ENCODE measurements at places on chromosomes 1 and 21. TPM values are rescaled to one million over a fixed set of nuclear protein-coding genes. Genes with fewer than 3 reads are reported as not detected.

GRCh38 chr1:58592522-58593134, 15.6 kb upstream of the TACSTD2 start:
- peak; percentile 22 for DNase-seq

- DNase-seq: no peak
These were observed 1.7 kb upstream of the TMEM240 start for GRCh38 chr1:1541956-1542765.

DNA sequence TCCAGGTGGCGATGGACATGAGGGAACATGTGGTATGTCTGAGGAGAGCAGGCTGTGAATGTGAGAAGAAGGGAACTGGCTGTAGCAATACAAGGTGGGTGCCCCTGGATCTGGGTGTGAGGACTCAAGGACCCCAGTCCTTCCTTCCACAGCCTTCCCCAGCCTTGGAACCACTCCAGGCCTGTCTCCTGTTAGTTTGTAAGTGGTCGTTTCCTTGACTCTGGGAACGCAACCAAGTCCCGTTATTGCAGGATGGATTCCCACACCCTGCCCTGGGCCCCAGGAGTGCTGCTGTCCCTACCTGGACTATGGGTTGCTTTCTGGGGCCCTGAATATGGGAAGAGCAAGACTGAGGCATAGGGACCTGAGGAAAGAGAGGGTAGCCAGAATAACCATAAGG, 47.2 kb upstream of the VANGL1 start:
- DNase-seq: no peak

GRCh38 chr1:2231532-2232254, 3.6 kb downstream of the SKI start:
- peak; percentile 96 for DNase-seq

- DNase-seq: peak; percentile 21
These were observed 13.4 kb upstream of the NES start for GRCh38 chr1:156690675-156691036.

DNA sequence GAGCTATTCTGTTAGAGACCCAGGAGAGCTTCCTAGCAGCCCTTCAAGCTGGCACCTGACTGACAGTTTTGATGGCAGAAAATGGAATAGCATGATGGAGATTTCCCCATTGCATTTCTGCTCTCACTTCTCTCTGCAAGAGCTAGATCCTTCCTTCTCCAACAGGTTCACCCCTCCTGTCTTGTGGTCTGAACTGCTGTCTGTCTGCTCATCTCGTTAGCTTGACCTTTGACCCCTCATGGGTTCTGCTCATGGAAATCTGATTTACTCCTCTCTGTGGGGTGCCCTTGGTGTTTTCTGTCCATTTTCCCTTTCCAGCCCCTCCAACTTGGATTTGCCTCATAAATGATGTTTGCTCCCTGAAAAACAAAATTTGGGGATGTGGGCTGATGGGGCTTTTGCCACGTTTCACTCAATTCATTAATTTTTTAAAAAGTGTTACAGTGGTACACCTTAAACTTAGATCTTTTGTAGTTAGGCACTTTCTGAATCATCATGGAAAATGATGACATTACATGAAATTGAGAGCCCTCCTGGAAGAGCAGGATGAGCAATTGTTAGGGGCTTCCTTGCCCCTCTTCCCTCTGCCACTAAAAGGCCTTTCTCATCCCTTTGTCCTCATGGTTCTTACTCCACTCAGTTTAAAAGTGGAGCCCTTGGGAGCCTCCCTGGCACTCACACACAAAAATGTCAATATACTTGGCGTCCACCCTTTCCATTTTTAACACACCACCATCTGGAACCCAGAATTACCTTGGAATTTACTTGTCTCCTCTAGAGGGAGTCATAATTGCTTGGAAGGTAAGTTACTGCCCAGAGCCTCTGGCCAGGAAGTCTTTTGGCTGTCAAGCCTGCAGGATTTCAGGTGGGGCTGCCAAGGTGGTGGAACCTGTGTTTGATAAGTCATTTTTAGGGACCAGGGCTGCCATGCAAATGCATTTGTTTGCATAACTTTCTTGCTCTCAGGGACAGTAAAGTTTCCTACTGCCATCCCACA, 31.9 kb upstream of the IL19 start:
- no peak for DNase-seq

DNA sequence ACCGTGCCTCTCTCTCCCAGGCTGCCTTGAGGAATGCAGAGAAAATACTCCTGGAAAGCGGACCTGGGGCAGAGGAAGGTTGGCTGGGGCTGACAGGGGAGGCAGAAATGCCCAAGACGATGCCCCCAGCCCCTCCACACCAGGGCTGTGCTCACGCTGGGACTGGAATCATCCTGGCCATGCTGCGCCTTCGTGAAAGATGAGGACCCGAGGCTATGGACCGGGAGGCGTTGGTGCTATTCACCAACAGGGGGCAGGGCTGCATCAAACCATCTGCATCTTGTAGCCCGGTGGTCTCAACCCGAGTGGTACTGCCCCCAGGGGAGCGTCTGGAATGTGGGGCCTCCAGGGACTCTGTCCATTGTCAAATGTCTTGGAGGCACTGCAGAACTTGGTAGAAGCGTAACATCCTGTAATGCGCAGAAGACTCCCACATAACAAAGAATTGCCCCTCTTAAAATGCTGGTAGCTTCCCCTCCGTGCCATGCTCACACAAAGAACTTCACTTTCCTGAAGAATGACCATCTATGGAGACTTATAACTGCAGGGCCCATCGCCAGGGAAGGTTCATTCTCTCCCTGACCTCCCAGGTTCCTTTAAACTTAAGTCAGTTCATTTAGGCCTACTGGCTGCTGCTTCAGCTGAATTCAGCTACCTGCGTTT, 251.2 kb downstream of the RRAGC start:
- DNase-seq: no peak

DNA sequence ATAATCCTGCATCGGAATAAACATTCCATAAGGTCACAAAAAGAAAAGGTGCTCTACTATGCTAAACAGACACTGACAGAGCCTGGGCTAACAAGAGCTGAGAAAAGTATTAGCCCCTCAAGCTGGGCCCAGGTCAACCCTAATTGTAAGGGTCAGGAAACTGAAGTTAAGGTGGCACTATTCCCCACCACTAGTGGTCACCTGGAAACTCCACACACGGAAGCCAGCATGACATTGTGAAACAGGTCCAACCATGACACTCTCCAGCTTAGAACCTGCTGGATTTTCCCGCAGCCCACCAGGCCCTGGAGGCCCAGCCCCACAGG, 1.2 kb downstream of the PTTG1IP start:
- DNase-seq: no peak

The GDAP2 gene
- 20.4 TPM for total RNA-seq

The AMY1A gene
- 1.3 TPM for total RNA-seq

The KRTAP12-4 gene
- not detected for total RNA-seq

The CXADR gene
- 73.0 TPM for total RNA-seq
